Cardiac atrium fibroblast (primary cell): ENCODE measurements at places on chromosomes 16 and 17. TPM values are rescaled to one million over a fixed set of nuclear protein-coding genes. Genes with fewer than 3 reads are reported as not detected.

The COL1A1 gene
- total RNA-seq = 3,370 and 3,473 TPM in 2 replicates

The COX6A2 gene
- not detected in 2 replicates for total RNA-seq

The CHAD gene
- not detected in 2 replicates for total RNA-seq

The PIRT gene
- not detected in 2 replicates for total RNA-seq

The HSF5 gene
- not detected in 2 replicates for total RNA-seq

The TMIGD1 gene
- total RNA-seq = not detected in 2 replicates
